ENCODE measurements at places on chromosomes 12 and 14.

- no peak for DNase-seq
Observed at GRCh38 chr12:7160183-7160582, 29.3 kb upstream of the PEX5 start.

DNA sequence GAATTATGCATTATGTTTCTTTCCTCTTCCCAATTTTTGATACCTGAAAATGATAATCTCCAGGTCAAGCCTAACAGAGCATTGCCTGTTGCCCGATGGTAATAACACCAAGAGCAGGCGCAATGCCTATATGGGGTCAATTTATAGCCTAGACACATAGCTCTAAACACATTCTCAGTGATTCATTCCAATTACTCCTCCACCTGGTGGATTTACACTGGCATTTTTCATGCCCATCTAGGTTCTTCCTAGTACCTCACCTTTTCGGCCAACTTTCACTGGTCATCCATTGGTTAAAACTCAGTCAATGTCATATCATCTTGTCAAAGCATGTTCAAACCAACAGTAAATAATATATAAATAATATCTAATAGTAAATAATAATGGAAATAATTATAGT, 53.1 kb downstream of the EIF2S3B start:
- no peak for DNase-seq

DNA sequence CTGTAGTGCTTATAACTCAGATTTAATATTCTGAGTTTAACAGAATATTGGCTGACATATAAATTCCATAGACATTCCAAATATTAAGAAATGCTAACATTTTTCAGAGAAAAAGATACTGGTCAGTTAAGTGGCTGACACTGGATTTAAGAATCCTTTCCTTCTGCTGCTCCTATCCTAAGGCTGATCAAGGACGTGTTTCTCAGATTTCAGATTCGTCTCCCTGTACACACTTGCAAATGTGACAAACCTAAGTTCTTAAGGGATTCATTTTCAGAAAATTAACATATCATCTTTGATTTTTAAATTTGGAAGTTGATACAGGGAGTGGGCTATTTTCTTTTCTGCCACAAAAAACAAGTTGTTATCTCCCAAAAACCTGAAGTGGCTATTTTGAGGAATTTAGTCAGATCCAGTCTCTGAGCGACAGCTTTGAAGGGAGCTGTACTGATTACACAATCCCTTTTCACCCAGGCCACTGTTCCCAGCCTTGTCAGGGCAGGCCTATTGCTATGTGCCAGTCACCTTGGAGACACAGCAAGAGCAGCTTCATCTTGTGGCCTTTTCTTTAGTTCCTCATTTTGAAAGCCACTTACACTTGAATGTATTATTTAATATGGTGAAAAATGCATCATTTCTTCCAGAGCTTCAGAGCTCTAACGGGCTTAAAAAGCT, 370.6 kb downstream of the KCNH5 start:
- DNase-seq, result peak; percentile 87

DNA sequence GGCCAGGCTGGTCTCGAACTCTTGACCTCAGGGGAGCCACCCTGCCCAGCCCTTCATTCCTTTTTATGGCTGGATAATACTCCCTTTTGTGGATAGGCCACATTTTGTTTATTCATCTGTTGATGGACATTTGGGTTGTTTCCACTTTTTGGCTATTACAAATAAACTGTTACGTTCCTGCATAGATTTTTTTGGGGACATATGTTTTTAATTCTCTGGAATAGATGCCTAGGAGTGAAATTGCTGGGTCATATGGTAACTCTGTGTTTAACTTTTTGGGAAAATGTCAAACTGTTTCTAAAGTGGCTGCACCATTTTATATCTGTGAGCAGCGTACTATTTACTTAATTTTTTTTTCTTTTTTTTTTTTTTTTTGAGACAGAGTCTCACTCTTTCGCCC, 9.8 kb downstream of the KMT5A start:
- no peak for DNase-seq

DNA sequence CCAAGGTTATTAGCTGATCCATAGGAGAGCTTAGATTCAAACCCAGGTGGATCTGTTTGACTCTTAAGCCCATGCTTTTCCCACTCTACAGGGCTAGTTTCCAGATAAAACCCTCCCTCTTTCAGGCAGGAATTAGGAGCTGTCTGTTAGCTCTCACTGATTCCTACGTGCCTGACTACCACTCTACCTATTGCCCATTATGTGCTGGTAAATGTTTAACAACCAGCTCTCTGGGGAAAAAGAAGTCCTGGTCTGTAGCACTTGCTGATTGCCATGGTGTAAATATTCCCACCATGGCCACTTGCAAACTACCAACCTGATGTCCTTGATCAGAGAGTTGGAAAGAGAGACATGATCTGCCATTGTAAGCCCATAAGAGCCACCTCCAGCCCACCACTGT, 65.5 kb upstream of the BDKRB2 start:
- DNase-seq, result no peak

DNA sequence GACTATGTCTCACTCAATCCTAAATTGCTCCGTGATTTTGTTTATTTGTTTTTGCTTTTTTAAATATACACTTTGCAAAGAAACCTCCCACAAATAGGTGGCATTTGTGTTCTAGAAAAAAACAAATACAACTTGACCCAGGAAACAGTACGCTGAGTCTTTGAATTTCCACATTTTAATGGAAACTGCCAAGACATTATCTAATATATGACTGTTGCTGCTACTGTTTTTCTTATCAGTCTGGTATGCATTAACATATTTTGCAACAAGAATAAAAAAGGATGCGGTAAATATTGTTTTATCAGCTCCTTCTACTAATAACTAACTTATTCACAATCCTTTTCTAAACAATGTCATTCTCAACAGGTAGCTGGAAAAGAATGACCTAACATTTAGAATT, 187.4 kb downstream of the LRIG3 start:
- no peak for DNase-seq

DNA sequence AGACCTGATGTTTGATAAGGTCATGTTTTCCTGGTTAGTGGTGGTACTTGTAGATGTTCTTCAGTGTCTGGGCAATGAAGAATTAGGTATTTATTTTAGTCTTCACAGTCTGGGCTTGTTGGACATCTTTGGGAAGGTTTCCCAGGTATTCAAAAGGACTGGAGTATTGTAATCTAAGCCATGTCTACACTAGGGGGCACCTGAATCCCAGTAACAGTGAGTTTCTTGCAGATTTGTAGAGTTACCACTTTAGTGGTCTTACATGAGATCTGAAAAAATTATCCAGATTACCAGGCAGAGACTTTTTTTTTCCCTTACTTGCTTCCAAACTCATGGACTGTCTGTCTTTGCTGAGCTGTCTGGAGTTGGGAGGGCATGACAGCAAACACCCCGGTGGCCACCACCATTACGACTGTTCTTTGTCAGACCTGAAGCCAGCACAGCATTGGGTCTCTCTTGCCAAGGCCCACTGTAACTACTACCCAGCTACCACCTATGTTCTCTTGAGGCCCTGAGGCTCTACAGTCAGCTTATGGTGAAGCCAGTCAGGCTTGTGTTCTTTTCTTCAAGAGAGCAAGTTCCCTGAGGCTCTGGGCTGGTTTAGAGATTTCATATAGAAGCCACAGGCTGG, 820.7 kb upstream of the FBXO33 start:
- DNase-seq, result no peak

DNA sequence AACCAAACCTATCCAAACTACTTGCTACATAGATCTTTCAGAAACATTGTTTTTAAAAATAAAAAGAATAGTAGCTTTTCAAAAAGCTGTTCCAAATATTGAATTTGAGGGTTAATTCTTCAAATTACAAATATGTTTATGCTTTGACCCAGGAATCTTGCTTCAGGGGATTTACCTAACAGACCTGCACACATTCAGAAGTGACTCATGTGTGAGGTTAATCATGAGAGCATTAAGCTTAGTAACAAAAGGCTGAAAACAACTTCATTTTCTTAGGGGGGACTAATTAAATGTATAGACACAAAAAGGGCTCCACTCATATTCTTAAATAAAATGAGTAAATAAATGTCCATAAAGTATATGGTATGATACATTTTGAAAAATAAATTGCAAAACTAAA, 672.4 kb upstream of the FLRT2 start:
- DNase-seq, result no peak

GRCh38 chr12:122850695-122851350, 15.6 kb downstream of the HIP1R start:
- no peak for DNase-seq

- DNase-seq, result no peak
Observed at GRCh38 chr14:97113339-97113738, 316.2 kb downstream of the VRK1 start.

DNA sequence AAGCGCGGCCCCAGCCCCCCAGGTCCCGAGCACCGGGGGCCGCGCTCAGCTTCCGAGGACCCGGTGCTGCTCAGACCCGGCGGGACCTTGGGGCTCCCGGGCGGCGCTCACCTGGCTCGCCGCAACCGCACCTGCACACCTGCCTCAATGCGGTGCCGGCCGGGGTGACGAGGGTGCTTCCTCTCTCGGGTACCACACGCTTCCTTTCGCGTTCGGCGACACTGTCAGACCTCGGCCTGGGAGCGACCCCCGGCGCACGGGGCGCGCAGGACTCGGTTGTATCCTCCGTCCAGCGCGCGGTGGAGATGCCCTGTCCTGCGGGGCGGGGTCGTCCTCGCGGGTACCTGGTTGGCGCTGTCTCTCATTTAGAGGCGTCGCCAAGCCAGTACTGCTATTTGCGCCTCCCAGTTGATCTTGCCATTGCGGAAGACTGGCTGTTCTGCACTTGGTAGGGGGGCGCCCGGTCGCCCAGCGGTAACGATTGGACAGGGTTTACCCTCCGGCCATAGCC, 718 bp downstream of the PACS2 start:
- DNase-seq, result no peak

- DNase-seq, result no peak
Observed at GRCh38 chr12:128265566-128265965, 1.4 kb upstream of the TMEM132C start.

DNA sequence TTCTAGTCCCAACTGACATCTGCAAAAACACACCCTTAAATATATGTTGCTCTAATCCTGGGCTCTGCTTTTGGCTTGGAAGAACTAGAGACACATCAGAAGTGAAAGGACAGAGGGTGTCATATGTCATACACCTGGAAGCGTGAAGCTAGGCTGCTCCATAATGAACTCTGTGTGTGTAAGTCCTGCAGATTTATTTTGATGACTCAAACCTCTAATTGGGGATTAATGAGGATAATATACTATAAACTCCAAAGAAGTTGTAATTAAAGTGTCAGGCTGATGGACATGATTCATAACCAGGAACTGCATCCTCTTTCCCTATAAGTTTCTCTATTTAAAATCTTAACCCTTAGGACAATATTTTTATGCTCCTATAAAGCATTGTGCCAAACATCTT, 4.4 kb upstream of the KCNK10 start:
- DNase-seq, result no peak

GRCh38 chr12:33771889-33772288, 250.4 kb upstream of the ALG10 start:
- no peak for DNase-seq

DNA sequence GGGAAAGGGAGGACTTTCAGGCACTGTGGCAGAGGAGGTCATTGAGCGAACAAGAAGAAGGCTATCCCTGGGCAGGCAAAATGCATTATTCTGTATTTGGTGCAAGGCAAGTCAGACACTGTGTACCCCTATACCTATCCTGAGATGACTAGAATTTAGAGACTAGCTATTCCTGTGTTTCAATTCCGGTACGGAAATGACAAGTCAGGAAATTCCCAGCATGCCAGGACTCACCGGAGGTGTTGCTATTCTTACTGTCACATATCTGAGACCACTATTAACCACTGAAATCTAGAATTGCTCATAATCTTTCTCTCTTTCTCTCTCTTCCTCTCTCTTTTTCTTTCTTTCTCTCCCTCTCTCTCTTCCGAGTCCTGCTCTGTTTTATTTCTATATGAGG, 297.1 kb downstream of the PDZRN4 start:
- no peak for DNase-seq

DNA sequence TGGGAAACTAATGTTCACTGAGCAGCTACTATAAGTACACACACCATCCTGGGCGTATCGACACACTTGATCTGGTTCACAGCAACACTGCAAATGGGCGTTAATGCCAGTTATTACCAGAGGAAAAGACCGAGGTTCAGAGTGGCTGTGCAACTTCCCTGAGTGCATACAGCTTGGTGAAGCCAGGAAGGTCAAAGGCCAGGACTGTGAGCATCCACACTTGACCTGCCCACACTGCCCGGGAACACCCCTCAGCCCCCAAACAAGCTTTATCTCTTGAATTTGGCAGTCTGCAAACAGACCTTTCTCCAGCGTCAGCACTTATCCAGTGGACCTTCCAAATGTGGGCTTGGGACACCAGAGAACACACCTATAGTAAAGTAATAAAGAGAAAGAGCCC, 312.6 kb downstream of the BCL11B start:
- DNase-seq, result no peak

- DNase-seq, result no peak
Observed at GRCh38 chr12:46360370-46360769, 12.2 kb downstream of the SLC38A2 start.

GRCh38 chr14:94411638-94412037, 23.2 kb upstream of the SERPINA1 start:
- no peak for DNase-seq

GRCh38 chr14:83309833-83310232, 1776.2 kb upstream of the SEL1L start:
- DNase-seq, result no peak

GRCh38 chr14:96717116-96717515, 80.1 kb upstream of the VRK1 start:
- DNase-seq, result no peak

- DNase-seq, result no peak
Observed at GRCh38 chr14:49424436-49425331, 161.5 kb downstream of the RPS29 start.

DNA sequence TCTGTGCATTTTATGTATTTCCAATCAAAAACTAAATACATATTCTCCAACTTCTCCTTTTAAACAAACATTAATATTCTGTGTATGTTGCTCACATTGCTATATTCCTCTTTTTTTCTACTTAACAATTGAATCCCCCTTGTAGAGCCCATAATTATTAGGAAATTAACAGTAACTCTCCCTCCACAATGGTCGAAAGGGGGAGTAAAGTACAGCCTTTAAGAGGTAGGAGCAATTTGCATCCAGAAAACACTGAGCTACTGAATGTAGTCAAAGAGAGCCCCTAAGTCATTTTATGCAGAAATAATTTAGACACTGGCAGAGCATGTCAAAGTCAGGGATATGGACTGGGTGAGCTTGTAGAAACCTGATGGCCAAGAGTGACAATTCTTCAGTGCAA, 57.2 kb upstream of the SCN8A start:
- no peak for DNase-seq

GRCh38 chr12:84875241-84875640, 37.4 kb downstream of the SLC6A15 start:
- no peak for DNase-seq

GRCh38 chr12:40222247-40222646, 2.5 kb upstream of the LRRK2 start:
- DNase-seq, result no peak

DNA sequence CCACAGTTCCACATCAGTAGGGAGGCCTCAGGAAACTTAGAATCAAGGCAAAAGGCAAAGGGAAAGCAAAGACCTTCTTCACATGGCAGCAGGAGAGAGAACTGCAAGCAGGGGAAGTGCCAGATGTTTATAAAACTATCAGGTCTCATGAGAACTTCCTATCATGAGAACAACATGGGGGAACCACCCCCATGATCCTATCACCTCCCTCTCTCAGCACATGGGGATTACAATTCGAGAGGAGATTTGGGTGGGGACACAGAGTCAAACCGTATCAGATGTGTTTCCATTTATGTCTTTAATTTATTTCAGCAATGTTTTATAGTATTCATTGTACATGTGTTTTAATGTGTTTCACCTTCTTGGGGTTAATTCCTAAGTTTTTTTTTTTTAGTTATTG, 25.8 kb downstream of the METAP2 start:
- no peak for DNase-seq
